ENCODE measurements at places on chromosomes 6 and 20. TPM values are rescaled to one million over a fixed set of nuclear protein-coding genes. Genes with fewer than 3 reads are reported as not detected.

GRCh38 chr6:4714961-4715501 lies 61.2 kb upstream of the CDYL start:
- no peak for DNase-seq

DNA sequence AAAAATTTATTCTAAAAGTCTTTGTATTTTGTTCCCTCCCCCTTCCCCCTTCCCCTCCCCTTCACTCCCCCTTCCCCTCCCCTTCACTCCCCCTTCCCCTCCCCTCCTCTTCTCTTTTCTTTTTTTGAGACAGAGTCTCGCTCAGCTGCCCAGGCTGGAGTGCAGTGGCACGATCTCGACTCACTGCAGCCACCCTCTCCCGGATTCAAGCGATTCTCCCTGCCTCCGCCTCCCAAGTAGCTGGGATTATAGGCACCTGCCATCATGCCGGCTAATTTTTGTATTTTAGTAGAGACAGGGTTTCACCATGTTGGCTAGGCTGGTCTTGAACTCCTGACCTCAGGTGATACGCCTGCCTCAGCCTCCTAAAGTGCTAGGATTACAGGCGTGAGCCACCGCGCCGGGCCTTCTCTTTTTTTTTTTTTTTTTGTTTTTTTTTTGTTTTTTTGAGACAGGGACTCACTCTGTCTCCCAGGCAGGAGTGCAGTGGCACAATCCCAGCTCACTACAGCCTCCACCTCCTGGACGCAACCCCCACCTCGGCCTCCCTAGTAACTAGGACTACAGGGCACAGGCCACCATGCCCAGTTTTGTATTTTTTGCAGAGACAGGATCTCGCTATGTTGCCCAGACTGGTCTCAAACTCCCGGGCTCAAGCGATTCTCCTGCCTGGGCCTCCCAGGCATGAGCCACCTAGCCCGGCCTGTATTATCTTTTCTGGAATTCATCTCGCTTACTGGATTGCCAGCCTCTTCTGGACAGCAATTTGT lies 1.1 kb upstream of the AFG1L start:
- DNase-seq = no peak

- DNase-seq = no peak
Measured at GRCh38 chr6:125678601-125679000, 70.8 kb upstream of the HEY2 start.

DNA sequence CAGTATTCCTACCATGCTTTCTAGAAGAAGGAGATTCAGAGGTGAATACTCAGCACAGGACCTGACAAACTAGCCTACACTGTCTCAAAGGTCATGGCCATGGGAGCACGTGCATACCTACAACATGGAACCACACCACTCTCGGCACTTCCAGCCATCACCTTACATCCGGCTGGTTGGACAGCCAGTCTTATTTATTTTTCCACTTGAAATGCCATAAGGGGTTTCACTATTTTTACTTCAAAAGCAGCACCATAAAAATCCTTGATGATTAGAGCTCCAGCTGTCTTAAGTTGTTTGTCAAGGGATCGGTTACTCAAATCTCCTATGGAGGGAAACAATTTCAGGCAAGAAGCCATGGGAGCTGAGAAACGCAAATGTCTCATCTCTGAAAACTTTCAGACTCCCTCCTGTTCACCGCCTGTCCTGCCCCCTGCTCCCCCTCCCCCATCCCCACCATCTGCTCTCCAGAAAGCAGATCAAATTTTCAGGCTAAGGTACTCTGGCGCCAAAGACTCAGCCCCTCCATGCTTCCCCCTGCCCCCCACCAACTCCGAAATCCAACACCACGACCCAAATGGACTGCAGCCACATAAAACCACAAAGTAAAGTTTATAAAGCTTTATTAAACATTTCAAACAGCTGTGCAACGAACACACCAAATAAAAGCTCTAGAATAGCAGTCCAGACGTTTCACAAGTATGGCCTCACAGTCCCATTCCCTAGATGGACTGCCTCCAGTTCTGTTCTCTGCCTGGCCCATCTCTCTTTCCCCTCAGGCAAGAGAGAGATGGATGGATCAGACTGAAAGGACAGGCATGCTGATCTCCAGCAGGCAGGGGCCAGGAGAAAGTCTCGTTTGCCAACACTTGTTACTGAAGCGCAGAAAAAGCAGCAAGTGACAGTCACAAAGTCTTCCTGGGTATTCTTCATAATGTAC lies 4.0 kb upstream of the NNAT start:
- no peak for DNase-seq

OPRM1 gene
- total RNA-seq = not detected

C20orf141 gene
- not detected for total RNA-seq

TCF21 gene
- total RNA-seq = 5.0 TPM

SMPDL3A gene
- 19.6 TPM for total RNA-seq

GRCh38 chr20:37315021-37315451 lies 25.6 kb downstream of the MANBAL start:
- DNase-seq = peak; percentile 90

ULBP2 gene
- 3.3 TPM for total RNA-seq

DSP gene
- 4.3 TPM for total RNA-seq

KCNK17 gene
- not detected for total RNA-seq

DNA sequence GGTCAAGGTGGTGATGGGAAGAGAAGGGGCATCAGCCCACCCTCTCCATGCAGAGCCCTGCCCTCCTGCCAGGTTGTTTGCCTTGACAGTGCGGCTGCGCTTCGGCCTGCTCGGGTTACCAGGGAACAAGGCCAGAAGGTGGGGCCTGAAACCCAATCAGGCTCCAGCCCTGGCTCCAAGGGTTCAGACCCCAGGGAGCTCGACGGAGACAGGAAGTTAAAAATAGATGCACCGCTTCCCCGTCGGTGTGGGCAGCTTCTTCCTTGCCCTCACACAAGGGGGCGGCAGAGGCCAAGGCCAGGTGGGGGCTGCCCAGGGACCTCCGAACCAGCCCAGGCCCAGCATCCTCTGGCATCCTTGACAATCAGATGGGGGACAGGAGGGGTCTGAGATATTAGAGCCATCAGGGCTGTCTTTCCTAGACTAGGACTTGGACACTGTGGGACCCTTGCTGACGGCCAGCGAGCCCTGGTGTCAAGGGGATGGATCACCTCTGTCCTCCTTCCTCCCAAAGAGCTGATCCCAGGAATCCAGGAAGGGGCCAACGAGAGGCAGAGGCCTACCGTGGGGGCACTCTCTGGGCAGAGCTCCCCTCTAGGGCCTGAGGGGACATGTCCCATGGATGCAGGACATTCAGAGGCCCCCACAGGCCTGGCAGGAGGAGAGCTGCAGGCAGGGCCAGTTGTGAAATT lies 65.2 kb downstream of the RIPOR3 start:
- DNase-seq = peak; percentile 69

- peak; percentile 8 for DNase-seq
Measured at GRCh38 chr6:110755411-110755834, 59.8 kb downstream of the CDK19 start.

TFAP2C gene
- 0.08 TPM for total RNA-seq

- DNase-seq = no peak
Measured at GRCh38 chr20:64149809-64150560, 14.3 kb upstream of the MYT1 start.

DNA sequence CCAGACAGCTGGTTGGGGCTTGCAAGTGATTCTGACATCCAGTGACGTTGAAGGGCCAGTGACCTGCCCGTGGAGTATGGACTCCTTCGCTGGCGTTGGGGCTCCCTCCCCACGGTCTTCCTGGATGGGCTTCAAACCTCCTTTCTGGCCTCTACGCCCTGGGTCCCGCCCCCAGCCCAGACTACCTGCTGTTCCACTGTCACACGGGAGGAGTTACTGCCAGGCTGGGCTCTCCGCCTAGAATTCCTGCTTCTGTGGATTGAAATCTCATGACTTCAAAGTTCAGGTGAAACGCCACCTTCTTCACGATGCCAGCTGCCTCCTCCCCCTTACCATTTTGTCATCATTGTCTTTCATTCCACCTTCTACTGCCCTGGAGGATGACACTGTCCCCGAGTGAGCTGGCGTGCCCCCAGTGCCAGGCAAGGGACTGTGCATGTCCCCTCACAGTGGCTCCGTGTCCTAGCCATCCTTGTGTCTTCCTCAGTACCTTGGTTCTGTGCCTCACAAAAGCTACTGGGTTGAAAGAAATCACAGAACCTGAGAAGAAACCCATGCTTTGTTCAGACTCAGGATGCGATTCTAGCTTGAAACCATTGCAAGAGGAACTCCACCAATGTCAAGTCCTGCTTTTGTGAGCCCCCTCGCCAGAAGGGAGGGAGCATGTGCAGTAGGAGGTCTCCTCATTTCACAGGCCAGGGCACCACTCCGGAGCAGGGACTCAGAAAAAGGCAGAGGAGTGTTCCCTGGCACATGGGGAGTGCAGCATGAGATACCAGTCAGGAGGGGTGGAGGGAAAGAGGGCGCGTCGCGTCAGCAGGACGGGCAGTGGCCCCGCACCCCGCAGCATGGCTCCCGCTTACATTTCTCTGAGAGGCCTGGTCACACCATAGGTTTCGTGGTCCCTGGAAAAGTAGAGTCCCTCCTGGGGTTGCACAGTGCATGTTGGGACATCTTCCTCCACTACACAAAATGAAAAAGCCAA lies 11.0 kb upstream of the IRF4 start:
- no peak for DNase-seq

- DNase-seq = no peak
Measured at GRCh38 chr6:114650891-114651290, 308.1 kb upstream of the HS3ST5 start.

RIPOR2 gene
- 1.4 TPM for total RNA-seq

- DNase-seq = peak; percentile 19
Measured at GRCh38 chr6:93417421-93418013, 1.8 kb downstream of the EPHA7 start.

DNA sequence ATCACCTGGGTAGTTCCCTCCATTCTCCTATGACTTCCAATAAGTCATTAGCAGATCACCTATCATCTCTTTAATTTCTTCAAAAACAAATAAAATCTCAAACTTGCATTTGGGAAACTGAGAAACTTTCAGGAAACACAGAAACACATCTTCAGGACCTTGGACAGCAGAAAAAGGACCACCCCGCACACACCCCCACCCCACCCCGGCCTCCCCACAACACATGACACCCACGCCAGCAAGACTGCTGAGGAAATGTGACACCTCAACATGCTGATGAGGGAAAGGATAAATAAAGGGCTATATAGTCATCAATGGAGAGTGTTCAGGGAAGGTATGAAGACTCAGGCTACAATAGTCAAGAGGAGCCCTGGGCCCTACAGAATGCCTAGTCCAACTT lies 15.6 kb upstream of the TRIM39 start:
- DNase-seq = no peak

DNA sequence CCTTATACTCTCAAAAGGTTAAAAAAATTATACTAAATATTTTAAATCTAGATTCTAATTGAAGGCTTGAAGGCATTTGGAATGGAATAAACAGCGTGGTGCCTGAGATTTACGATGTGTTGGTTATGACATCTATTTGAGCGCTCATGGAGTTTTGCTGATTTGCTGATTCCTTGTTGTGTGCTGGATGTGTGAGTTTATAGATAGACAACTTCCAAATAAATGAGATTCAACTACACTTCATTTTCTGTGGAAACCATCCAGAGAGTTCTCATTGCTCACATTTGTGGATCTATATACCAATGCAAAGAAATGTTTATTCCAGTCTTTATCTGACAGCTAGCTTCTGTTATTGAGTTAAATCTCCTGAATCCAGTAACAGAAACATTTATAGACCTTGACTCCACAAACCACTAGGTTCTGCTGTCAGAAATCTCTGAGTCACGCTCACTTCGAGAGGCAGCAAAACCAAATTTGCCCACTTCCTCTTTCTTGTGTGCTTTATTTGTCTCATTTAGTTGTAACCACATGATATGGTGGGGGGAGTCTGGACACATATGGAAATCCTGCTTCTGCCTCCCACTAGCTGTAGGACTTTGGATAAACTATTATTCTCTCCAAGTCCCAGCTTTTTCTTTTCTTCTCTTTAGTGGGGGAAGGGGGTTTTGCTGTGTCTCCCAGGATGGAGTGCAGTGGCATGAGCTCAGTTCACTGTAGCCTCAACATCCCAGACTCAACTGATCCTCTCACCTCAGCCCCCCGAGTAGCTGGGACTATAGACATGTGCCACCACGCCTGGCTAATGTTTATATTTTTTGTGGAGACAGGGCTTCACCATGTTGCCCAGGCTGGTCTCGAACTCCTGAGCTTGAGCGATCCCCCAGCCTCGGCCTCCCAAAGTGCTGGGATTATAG lies 54.5 kb downstream of the IPCEF1 start:
- DNase-seq = peak; percentile 40

SOBP gene
- total RNA-seq = 7.4 TPM

GRCh38 chr20:53296451-53297153 lies 297.0 kb downstream of the ZNF217 start:
- DNase-seq = no peak

- no peak for DNase-seq
Measured at GRCh38 chr20:53752971-53753879, 159.6 kb upstream of the ZNF217 start.

APOM gene
- not detected for total RNA-seq

- DNase-seq = peak; percentile 6
Measured at GRCh38 chr6:126300735-126301134, 39.2 kb upstream of the CENPW start.

- DNase-seq = peak; percentile 36
Measured at GRCh38 chr20:38373231-38373867, 27.1 kb downstream of the LBP start.

LHFPL5 gene
- total RNA-seq = not detected

HLA-DOA gene
- total RNA-seq = not detected

DNA sequence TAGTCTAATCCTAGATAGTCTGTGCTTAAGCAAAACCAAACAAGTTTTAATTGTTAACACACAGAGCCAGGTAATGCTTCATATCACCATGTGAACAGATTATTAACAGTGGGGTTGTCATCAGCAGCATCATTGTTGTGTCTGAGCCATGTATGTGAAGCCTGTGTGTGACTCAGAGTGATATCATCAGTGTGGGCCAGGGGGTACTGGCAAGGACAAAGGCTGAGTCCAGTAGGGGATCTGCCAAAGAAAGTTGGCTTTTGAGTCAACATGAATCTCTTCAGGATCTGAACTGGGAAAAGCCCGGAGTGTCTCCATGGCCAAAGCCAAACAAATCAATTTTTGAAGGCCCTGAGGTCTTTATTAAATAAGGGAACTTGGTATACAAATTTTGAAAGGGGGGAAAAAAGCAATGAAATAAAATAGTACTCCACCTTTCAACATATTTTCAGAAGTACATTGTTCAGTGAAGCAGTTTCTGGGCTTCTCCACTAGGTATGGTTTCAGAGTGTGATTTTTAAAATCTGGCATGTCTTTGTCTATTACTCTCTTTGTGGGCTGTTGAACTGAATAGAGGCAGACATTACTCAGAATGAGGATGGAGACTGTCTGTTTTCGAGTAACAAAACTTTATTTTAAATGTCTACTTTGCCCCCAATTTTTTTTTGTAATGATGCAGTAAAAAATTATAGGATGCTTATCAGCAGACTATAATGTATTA lies 444.2 kb upstream of the JAG1 start:
- peak; percentile 89 for DNase-seq

WFDC12 gene
- not detected for total RNA-seq

- peak; percentile 26 for DNase-seq
Measured at GRCh38 chr20:53652859-53653517, 59.3 kb upstream of the ZNF217 start.

DNA sequence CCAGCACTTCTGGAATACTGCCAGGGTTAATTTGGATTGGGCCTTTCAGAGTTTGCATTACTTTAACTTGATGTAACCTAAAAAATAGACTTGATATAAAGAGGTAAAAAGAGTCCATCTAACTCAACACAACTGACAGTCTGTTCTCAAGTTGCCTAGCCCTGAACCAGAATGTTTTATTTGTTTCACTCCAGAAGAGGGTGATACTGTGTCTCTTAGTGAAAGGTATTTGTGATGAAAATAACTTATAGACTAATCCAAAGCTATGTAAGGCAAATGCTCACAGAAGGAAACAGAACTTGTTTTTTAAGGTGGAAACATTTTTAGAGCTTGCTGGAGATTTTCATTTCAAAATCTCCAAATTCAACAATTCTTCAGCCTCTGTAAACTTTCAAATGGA lies 469.1 kb upstream of the RUNX2 start:
- DNase-seq = peak; percentile 15
